ENCODE measurements at places on chromosomes 4 and X.

DNA sequence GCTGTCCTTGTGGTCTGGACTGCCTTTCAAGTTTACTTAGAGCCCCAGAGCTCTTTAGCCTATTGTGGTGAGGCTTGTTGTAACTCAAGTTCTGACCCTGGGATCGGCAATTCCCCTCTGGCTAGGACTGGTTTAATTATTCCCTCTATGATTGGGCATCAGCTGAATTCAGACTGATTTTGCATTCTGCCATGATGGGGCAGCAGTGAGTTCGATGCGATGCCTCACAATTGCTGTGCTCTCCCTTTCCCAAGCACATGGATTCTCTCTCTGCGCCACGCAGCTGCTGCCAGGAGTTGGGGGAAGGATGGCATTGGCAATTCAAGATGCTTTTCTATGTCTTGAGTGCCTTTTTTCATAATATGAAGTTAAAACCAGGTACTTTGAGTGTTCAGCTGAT, 327.8 kb upstream of the CXorf51B start:
- DNase-seq = no peak

DNA sequence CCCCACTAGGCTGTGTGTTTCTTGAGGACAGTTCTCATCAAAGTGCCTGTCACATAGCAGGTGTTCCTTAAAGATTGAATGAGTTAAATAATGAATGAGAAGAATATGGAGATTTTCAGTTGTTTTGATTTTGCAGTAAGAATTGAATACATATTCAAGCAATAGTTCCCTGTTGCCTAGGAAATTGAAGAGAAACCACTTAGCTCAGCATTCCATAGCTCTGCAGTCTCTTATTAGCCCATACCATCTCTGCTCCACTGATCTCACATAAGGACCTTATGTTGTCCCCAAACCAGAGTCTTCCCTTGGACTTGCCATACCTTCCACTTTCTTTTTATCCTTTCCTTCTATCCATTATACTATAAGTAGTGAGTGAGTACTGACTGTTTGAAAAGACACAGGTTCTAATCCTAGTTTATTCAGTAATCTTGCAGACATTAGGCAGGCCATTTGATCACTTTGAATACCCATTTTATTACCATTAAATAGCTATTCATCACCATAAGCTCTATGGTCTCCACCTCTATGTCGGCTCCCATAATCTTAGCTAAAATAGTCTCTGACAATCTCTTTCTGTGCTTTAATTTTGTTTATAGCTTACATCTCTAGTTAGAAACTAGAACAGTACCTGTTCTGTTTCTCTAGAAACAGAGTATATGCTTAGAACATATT, 1059.6 kb upstream of the SLIT2 start:
- DNase-seq = no peak

DNA sequence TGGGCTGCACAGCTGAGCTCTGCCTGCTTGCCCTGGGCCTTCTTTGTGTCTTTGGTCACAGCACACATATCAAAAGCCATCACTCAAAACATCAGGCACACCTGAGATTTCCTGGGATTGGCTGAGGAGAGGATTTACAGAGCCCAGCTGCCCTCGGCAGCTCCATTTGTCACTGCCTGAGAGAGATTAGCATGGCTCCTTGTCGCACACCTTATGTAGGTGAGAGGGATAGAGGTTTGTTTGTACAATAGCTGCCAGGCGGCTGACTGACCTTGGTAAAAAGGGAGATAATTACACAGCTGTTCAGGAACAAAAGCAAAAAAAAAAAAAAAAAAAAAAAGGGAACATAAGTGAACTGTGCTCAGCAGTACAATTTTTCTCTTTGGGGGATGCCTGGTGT, 63.2 kb downstream of the MGST2 start:
- no peak for DNase-seq

GRCh38 chrX:40945361-40945713, 139.9 kb upstream of the USP9X start:
- peak; percentile 51 for DNase-seq

DNA sequence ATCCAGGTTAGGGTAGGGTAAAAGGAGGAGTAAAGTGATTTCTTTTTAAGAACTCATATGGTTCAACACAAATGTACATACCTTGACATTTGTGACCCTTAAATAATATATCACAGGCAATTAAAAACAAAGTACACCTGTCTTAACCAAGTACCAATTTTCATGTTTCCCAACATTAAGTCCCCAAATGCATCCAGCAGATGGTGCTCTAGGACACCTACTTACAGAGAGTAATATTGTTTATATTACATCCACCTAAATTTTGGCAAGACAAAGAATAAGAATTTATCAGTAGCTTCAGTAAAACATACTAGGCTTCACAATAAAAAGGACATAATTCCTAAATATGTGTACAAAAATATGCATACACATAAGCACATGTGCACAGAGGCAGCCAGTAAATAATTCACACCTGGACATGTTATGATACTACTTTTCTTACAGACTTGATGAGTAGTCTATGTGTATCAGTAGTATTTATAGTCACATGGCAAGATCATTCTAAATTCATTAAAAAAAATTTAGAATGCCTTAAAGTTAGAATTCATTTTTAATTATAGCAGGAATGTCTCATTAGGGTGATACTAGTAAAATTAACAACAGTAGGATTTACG, 219.7 kb downstream of the DCLK2 start:
- DNase-seq = peak; percentile 34
